ENCODE measurements at places on chromosomes 12 and 14.

DNA sequence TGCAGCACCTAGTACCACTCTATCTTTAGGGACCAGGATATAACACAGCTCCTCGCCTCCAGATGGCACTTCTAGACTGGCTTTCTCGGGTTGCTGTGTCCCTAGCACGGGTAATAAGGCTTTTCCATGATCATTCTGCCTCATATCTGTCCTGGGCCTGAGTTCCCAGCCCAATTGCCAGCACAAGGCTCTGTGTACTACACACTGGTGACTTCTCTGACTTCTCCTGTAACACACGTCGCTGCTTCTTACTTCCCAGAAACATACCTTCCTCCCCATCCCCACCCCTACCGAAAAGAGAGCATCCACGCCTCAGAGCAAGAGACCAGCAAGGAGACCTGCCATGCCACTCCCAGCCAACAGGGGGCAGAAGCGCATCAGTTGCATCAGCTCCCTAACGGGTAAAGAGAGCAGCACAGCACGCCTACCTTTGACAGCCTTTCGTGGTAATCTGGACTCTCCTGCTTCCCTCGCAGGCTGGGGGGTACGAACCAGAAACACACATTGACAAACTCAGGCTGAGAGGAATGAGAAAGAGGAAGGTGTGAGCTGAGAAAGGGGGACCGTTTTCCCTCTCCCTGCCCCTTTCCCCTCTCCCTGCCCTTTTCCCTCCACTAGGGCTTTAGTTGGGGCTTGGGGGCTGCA lies 21.2 kb upstream of the ZNF740 start:
- DNase-seq, result peak; percentile 95

DNA sequence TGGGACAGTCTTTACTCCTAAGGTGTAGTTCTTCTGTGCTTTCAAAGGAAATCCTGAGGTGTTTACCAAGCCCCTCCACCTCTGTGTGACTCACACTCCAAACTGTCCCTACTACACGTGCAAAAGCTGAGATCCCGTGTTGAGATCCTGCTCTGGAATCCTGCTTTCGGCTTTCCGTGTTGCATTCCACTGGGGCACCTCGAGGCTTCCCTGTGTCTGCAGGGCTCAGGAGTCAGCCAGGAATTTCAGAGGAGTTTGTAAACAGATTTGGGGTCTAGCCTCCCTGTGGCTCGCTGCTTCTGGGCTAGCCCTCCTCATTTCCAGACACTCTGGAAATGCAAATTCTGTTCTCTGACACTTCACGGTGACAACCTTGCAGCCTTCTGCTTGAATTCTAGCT lies 48.4 kb downstream of the CACNA2D4 start:
- DNase-seq, result no peak

DNA sequence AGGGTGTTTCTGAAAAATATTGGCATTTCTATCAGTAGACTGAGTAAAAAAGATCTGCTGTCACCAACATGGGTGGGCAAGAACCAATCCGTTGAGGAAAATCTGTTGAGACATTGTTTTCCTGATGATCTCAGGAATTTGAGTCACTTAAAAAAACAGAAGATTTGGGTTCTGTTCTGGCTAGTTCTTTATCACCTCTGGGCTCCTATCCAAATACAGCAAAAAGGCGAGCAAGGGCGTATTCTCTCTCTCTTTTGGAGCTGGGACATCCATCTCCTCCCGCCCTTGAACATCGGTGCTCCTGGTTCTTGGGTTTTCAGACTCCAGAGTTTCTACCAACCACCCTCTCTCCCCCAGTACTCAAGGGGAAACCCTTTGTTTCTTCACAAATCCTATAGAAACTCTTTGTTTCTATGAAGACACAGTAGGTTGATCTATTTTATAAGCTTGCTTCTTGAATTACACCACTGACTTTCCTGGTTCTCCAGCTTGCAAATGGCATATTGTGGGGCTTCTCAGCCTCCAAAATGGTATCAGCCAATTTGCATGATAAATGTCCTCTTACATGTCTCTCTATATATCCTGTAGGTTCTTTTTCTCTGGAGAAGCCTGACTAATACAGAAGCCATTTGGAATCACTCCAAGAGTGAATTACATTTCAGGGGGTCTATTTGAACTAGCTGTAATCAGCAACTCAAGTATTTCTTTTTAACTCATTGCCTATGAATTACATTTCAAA lies 263.9 kb upstream of the TMTC1 start:
- DNase-seq, result no peak

- peak; percentile 50 for DNase-seq
Observed at GRCh38 chr12:118136559-118137003, 657 bp downstream of the PEBP1 start.

GRCh38 chr14:101843665-101844064 lies 82.2 kb downstream of the PPP2R5C start:
- peak; percentile 70 for DNase-seq

- DNase-seq, result no peak
Observed at GRCh38 chr12:47377414-47378221, 297.9 kb upstream of the AMIGO2 start.

- no peak for DNase-seq
Observed at GRCh38 chr12:53201177-53201541, 5.9 kb downstream of the ITGB7 start.

GRCh38 chr14:75395862-75396261 lies 32.0 kb upstream of the JDP2 start:
- DNase-seq, result no peak

- no peak for DNase-seq
Observed at GRCh38 chr12:88575361-88575970, 4.8 kb downstream of the KITLG start.

DNA sequence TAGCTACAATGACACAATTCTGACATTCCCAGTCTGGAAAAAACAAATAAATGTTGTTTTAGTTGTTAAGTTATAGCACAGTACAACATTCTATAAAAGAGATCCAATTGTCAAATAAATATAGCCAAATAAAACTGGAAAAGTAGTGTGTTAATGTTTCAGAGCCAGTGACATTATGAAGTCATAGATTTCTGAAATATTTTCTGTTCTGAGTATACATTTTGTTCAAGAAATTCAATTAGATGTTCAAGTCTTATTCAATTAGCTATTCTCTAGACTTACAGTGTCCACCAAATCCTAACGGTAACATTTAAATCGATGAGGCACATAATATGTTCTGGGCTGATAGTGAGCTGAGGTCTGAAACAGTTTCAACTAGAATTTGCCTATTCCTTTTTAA lies 196.1 kb upstream of the ABCD2 start:
- DNase-seq, result no peak

DNA sequence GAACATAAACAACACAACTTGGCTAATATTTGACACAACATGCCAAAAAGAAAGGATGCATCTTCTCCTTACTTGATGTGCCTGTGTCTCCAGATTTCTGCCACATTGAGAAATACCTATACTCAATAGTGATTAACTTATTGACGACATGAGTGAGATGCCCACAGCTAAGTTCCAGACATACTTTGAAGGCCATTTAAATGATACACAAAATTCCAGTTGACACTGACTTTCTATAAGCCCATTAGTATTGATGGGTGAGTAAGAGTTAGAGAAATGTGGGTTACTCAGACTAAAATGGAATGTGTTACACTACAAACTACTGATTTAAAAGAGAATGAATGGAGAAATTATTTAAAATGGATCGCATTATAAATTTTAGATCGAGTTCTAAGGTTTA lies 838.2 kb upstream of the MGAT4C start:
- DNase-seq, result no peak

- DNase-seq, result no peak
Observed at GRCh38 chr14:36807727-36808126, 146.1 kb downstream of the PAX9 start.

GRCh38 chr12:126847005-126847629 lies 1419.9 kb upstream of the TMEM132C start:
- DNase-seq, result no peak

DNA sequence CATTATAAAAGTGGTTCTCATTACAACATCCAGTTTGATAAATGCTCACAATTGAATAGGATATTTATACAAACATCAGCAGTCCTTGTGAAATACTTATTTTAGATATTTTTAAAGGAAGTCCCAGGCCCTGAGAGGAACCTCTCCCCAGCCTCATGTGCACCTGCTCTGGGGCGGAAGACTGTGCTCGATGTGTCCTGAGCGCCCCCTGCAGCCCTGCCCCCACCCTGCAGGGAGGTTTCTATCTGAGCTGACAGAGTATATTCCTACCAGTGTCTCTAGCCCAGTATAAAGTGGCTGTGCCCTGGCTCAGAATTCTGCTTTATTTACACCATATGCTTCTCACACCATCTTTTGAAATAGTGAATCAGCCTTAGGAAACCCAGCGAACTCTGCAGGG lies 1349.1 kb downstream of the TMEM121 start:
- peak; percentile 62 for DNase-seq

- DNase-seq, result no peak
Observed at GRCh38 chr14:89723930-89724627, 230.5 kb downstream of the EFCAB11 start.

GRCh38 chr12:4506430-4506829 lies 32.3 kb upstream of the RAD51AP1 start:
- DNase-seq, result no peak

GRCh38 chr14:98379830-98380229 lies 892.2 kb downstream of the BCL11B start:
- no peak for DNase-seq

GRCh38 chr12:98351089-98351488 lies 164.3 kb upstream of the TMPO start:
- no peak for DNase-seq

DNA sequence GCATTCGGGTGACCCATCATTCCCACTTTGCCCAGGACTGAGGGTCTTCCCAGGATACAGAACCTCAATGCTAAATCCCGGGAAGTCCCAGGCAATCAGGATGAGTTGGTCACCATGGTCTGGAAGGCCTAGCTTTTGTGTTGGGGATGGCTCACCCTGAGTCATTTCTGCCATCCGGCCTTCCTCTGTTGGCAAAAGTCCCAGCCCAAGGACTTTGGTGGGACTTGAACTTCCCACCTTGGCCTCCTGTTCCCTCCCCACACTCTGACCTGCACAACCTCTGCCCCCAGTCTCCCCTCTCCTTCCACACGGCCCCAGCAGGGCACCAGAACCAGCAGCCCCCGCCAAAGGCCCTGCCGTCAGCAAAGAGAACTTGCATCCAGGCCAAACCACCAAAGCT lies 24.6 kb upstream of the NCOR2 start:
- DNase-seq, result no peak

- DNase-seq, result no peak
Observed at GRCh38 chr14:64581363-64581762, 31.6 kb downstream of the PPP1R36 start.

DNA sequence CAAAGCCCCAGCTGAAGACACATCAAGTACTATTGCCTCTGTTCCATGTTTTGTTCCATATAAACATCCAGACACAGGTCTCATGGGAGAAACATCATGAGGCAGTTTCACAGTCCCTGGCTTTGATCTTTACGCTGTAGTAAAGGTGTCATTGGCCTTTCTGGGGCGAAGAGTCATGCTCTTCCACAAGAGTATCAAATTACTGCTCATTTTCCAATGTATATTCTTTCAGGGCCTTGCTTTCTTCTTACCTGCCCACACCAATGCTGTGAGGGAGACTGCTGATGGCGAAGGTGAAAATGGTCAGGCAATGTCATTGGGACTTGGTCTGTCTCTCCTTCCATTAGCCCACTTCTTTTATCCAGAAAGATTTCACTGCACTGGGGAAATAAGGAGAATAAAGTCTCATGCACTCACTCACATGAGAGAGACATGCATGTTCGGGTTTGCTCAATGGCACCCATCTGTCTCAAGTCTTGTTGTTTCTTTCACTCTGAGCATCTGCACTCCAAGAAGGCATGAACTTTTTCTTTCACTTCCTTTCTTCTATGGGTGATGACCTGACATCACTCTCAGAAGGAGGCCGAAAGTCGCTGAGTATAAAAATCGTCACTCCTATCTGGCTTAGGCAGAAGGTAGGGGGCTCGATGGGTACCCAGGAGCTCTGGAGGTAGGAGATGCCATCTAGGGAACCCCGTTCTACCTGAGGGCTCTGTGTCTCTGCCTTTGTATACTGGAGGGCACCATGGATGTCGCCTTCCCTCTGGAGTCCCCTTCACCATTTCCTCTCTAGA lies 1.3 kb upstream of the JDP2 start:
- DNase-seq, result no peak

- DNase-seq, result no peak
Observed at GRCh38 chr14:75578786-75579337, 442 bp downstream of the FLVCR2 start.

DNA sequence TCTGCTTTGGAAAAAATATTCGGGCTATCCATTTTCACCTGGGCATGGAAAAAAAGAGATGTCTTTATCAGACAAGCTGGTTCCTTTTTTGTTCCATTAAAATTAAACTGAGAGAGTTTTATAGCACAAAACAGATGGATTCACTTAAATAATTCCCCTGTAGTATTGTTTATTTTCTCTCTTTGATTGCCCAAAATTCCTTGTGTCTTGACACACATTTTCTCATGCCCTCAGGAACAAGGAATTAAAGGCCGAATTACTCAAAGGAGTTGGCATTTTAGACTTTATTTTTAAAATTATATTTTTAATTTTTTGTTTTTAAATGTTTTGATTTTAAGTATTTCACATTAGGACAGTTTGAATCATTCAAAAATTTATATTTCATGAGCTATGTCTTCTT lies 69.6 kb upstream of the SLCO1C1 start:
- DNase-seq, result no peak

GRCh38 chr12:94434171-94434570 lies 25.5 kb downstream of the CEP83 start:
- DNase-seq, result no peak

GRCh38 chr14:37145395-37145794 lies 27.0 kb downstream of the SLC25A21 start:
- DNase-seq, result no peak

- no peak for DNase-seq
Observed at GRCh38 chr12:60935981-60936761, 1324.0 kb upstream of the USP15 start.

GRCh38 chr12:115710104-115710564 lies 567.4 kb downstream of the MED13L start:
- no peak for DNase-seq

- no peak for DNase-seq
Observed at GRCh38 chr12:3965046-3965445, 91.8 kb upstream of the PARP11 start.

DNA sequence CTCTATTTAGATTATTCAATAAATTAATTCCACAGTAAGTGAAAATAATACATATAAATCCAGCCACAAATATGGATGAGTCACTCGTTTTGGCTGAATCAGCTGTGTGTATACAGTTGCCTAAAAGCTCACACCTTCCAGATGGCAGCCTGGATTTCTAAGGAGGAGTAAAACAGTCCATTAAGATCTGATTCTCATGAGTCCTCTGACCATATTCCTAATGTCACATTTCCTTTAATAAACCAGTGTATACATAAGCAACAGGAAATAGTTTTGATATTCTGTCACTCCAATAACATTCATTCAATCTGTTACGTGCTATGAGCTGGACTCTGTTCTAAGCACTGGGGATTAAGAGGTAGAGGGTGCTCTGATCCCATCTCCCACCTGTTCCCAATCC lies 21.8 kb downstream of the MDM1 start:
- DNase-seq, result no peak

- DNase-seq, result no peak
Observed at GRCh38 chr12:66197495-66197921, 8.5 kb downstream of the IRAK3 start.

- DNase-seq, result no peak
Observed at GRCh38 chr14:36198378-36198777, 21.9 kb upstream of the PTCSC3 start.

Measured in activated CD8-positive, alpha-beta T cell treated with anti-CD3 and anti-CD28 coated beads, Interleukin-2, amount 10 ng/mL, durations not matched to agents 7 days and 5 days (primary cell).